ENCODE measurements at places on chromosomes 6 and 20. TPM values are rescaled to one million over a fixed set of nuclear protein-coding genes. Genes with fewer than 3 reads are reported as not detected.

GRCh38 chr6:10310330-10310653 lies 104.6 kb downstream of the TFAP2A start:
- no peak for DNase-seq

DNA sequence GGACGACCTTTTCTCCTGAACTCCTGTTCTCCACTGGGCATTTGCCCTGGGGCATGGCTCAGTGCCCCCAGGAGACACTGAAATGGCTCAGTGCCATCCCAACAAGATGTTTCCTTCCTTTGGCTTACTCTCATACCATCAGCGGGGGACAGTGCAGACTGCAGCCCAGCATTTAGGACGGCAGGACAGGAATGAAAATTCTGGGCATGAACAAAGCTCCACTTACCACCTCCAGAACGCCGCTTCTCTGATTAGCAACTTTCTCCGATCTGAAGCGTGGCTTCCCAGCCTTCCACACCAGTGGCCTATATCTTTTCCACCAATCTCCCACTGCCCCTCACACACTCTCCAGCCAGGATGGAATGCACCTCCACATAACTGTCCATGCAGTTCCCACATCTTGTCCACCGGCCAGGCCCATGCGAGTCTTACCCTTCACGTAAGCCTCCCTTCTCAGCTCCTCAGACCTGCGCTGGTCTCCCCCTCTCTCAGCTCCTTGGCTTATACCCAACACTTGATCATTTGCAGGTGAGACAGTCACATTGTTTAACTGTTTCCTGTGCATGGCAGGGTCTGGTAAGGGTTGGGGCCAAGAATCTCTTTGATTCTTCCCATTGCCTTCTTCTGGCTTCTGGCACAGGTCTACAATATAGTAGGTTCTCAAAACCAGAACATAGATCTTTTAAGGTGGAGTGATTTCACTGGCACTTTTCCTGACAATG lies 114.5 kb downstream of the FYN start:
- no peak for DNase-seq

GRCh38 chr6:15913573-15913972 lies 215.3 kb upstream of the MYLIP start:
- no peak for DNase-seq

- DNase-seq = no peak
These were observed 12.3 kb downstream of the TMEM30A start for GRCh38 chr6:75272145-75272840.

VSTM2L gene
- not detected for total RNA-seq

DDX39B gene
- total RNA-seq = 711 TPM

ATP6V1G2 gene
- total RNA-seq = not detected
